H7 (cell line): ENCODE measurements at places on chromosomes 7 and 10. TPM values are rescaled to one million over a fixed set of nuclear protein-coding genes. Genes with fewer than 3 reads are reported as not detected.
A peak's percentile ranks its signal among the peaks of the same experiment; 100 is the strongest.

DNA sequence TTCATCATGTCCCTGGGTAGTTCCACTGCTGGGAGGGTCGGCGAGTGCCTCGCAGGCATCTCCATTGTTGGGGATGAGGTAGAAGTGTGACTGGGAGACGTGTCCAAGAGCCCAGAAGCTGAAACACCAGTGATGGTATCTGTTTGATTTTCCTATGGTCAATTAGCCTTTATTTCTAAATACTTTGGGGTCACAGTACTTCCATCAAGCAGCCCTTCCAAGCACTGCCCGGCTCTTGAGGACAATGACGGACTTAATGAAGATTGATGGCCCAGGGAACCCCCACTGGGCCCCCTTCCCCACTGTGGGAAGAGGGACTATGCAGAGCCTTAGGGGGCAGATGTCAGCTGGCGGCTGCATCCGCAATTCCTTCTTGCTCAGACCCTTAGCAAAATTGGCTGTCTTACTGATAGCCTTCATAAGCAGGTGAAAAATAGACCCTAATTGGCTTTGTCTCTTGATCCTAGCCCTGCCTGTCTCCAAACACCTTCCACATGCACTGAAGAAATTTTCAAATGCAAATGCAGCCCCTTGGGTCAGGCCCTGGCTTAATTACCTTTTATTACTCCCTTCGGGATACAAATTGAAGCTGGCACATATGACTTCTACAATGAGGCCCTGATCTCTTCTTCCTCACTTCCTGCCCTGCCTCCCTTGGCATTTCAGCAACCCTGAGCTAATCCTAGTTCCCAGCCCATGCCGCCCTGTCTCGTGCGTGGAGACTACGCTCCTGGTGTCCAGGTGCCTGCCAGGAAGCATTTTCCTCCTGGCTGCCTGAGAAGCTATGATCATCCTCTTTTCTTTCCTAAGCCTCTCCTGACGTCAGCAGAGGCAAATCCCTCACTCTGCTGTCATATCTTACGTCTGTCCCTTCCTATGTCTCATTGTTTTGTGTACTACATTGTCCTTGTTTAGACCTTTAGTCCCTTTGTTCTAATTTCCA is 124.5 kb upstream of the GDF10 start:
- DNase-seq: no peak

GRCh38 chr10:69800109-69800508 is 1.6 kb upstream of the COL13A1 start:
- DNase-seq: peak; percentile 79

- DNase-seq: no peak
Measured at GRCh38 chr7:118418433-118418832, 193.9 kb downstream of the ANKRD7 start.

GRCh38 chr10:126235979-126236851 is 152.1 kb downstream of the ADAM12 start:
- no peak for DNase-seq

PTN gene
- 15.0 and 17.3 TPM in 2 replicates for total RNA-seq
